NCI-H2029 (cell line): ENCODE measurements at places on chromosomes 4 and X.

DNA sequence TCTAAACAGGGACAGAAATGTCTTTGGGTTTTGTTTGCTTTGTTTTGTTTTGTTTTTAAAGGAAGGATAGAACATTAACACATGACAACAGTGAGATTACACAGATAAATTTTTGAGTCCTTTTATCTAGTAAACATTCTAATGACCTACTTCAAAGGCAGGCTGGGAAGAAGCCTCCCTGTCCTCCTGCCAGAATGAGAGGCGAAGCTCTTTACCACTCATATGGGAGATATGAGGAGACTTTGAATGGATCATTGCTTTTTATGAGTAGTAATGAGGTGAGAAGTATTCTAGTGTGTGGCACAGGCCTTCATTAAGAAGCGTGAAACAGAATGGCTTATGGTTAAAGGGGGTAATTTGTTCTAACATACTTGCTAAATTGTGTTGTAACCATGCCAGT is 172.0 kb downstream of the FBXO8 start:
- DNase-seq = no peak

DNA sequence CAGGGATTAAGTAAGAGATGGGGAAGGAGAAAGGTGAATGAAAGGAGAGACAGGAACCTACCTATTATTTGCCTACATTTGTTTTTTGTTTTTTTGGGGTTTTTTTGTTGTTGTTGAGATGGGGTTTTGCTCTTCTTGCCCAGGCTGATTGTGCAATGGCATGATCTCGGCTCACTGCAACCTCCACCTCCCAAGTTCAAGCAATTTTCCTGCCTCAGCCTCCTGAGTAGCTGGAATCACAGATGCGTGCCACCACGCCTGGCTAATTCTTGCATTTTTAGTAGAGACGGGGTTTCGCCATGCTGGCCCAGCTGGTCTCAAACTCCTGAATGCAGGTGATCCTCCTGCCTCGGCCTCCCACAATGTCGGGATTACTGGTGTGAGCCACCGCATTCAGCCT is 57.9 kb downstream of the BCOR start:
- no peak for DNase-seq

DNA sequence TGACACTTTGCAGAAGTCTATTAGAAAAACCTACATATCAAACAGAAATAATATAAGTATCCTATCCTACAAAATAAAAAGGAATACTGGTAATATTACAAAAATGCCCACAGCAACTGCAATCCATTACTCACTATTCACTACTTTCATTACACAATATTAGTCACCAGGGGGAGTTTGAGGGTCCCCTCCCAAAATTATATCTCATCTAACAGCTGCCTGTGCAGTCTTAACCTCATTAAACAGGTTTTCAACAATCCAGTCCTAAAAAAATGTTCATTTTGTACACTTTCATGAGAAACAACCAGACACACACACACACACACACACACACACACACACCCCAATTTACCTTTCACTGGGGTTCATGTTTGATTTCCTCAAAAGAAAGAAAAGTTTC is 2.9 kb downstream of the CLOCK start:
- no peak for DNase-seq

- DNase-seq = no peak
Measured at GRCh38 chrX:154426916-154427770, 1.3 kb upstream of the ATP6AP1 start.

- DNase-seq = no peak
Measured at GRCh38 chr4:82892467-82892802, 1.5 kb upstream of the SEC31A start.

DNA sequence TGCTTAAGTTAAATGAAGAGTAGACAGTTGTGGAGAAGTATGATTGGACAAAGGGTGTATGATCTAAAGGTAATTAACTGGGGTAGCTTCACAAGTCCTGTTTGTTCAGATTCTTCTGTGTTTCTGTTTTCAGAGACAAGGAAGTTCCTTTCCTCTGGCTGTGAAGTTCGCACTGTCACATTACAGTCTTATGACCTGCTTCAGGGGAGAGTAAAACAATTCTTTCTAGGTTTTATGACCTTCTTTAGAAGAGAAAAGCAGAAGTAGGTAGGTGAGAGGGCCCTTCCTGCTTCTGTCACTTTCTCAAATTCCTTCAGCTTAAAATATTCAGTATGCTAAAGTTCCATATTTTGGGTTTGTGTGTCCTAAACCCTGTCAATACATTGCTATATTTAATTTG is 211.9 kb downstream of the SOX3 start:
- no peak for DNase-seq

GRCh38 chrX:16923157-16923556 is 23.3 kb upstream of the REPS2 start:
- no peak for DNase-seq
